ENCODE measurements at places on chromosomes 7 and 10.

DNA sequence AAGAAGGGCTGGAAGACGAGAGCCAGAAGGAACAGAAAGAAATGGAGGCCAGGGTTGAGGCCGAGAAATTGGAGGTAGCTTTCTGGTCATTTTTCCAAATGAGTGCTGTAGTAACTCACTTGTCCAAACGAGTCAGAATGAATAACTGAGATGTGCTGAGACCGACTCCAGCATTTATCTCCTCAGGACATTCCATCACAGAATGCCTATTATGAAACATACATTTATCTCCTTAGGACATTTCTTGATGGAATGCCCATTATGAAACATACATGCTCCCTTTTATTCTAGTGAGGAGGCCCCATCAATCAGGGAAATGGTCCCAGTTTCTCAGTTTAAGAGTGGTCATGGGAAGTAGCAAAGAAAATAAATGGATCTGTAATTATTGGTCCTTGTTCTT lies 16.5 kb downstream of the AVL9 start:
- DNase-seq: no peak

DNA sequence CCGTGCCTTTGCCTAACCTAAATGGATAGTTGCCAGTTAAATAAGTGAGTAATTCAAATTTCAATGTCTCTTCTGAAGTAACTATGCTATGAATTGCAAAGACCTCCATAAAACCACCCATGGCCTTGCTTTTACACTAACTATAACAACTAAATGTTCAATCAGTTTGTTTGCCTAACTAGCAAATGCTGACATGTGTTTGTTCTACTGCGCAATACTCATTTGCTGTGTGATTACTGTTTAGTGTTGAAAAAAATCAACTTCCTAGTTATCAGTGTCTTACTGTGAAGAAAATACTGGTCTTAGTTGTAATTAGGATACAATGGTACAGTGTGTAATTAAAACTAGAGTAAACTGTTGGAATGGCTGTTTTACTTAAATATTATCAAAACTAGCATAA lies 47.3 kb upstream of the GATAD1 start:
- DNase-seq: no peak

DNA sequence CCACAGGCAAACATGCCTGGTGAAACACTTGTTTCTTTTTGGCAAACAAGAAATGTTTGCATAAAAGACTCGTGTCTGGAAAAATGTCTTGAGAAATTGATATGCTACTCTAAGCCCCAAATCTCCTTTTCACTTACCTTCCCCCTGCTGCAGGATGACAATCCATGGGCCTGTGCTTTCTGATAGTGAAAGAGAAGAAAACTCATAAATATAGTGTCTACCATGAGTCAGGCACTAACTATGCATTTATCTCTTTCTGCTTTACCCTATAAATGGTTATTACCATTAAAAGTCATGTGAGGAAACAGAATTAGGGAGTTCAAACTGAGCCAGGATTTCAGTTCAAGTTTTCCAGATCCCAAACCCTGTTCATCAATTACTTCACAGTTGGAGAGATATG lies 6.6 kb upstream of the TARP start:
- DNase-seq: no peak

DNA sequence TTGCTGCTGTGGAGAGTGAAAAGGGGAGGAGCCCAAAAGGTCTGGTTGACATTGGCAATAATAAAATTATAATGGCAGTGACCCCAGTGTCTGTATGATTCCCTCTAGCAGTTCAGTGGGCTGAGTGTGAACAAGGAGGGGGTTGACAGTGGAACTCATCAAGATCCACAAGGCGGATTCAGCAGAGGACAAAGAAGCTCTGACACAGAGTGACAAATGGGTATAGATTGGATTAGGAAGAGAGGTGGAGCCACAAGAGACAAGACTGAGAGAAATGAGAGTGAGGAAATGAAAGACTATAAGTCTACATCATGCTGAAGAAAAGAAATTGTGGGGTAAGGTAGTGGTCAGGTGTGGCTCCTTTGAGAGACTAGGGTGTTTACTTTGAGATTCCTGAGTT lies 58.9 kb downstream of the CCDC71L start:
- DNase-seq: no peak

DNA sequence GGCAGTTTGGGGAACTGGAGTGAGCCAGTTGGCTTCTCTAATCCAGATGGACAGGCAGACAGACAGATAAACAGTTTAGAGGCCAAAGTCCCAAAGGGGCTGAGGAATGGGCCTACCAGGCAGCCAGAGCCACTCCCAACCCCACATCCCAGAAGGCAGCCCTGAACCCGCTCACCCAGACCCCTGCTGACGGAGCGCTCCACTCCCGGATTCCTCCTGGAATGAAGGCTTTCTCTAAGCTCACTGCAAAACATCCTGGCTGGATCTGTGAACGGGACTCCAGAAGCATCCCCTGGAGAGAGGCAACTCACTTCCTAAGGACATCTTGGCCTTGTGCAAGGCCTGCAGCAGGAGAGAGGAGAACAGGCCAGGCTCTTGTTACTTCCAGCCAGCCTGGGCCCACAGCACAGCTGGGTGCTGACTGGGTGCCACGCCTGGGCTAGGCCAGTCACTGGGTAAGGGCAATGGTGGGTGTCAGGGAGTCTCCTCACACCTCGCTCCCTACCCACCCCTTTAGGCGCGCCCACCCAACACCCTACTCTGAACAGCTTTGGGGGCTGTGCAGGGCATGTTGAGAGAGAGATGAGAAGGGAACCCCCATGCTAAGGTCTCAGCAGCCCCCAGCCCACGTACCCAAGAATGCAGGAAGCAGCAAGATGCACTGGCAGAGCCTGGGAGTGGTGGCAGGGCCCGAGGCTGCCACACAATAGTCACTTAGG lies 168.6 kb upstream of the ZMIZ1 start:
- DNase-seq: peak; percentile 17

- no peak for DNase-seq
These were observed 377.6 kb upstream of the MYO3A start for GRCh38 chr10:25556457-25556856.

GRCh38 chr10:102931643-102932042 lies 13.5 kb downstream of the CNNM2 start:
- no peak for DNase-seq

DNA sequence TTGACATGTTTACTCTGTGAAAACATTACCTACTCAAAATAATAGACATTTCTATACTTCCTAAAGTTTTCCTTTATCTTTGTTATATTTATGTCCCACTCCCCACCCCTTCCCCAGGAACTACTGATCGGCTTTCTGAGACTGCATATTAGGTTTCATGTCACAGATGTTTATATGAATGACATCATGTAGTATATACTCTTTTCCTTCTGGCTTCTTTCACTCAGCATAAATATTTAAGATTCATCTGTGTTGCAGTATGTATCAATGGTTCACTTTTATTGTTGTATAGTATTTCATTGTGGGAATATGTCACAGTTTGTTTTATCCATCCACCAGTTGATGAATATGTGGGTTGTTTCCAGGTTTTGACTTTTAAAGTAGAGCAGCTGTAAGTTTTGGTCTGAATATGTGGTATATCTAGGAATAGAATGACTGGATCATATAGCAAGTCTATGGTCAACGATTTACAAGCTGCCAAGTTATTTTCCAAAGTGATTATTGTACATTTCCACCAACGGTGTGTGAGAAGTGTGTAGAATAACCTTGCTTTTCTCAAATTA lies 73.8 kb upstream of the CAV2 start:
- no peak for DNase-seq

DNA sequence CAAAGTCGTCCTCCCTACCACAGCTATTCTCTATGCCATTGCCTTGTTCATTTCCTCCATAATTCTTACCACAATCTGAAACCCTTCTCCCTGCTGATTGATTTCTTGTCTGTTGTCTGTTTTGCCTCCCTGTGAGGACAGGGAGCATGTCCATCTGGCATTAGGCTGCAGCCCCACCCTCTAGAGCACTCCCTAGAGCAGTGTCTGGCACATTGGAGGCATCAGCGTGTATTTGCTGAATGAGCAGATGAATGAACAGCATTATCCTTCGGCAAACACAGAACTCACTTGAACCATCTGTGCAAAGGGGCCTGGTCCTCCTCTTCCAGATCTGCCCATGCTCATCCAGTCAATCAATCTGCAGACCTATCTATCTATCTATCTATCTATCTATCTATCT lies 5.1 kb upstream of the DMBT1 start:
- no peak for DNase-seq

DNA sequence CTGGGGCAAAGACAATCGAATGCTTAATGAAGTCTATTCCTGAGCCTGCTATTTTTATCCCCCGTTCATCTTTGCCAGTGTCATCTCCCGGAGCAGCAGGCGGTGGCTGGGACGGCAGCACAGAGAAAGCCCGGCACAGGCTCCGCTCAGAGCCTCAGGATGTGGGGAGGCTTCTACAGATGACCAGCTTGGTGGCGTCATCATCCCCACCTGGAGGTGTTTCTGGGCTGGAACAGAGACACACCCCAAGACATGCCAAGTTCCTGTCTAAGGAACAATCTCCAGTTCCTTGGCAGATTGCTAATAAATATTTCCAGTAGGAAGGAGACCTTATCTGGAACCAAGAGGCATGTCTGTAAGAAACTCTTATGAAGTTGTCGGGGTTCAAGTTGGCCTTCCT lies 552.4 kb upstream of the MGMT start:
- no peak for DNase-seq

GRCh38 chr10:119602241-119603095 lies 5.7 kb upstream of the TIAL1 start:
- no peak for DNase-seq

GRCh38 chr7:155798673-155799439 lies 13.4 kb downstream of the SHH start:
- no peak for DNase-seq

GRCh38 chr7:92778972-92779371 lies 57.4 kb downstream of the CDK6 start:
- no peak for DNase-seq

- no peak for DNase-seq
These were observed 19.6 kb upstream of the INPP5A start for GRCh38 chr10:132517951-132518521.

DNA sequence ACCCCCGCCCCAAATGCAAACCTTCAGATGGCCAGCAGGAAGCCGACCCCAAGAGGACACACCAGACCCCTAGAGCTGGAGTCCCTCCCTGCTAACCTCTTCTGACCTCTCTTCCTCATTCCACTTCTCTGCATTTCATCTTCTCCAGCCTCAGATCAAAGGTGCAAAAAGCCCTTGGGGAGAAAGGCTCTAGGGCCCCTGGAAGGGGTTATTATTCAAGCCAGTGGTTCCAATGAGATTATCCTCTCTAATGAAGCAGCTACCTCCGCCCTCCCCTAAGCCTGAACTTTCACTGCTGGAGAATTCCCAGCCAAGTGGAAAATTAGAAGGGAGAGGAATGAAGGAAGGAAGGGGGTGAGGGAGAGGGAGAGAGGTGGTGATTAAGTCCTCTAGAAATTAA lies 343.9 kb downstream of the PLXNA4 start:
- DNase-seq: no peak

DNA sequence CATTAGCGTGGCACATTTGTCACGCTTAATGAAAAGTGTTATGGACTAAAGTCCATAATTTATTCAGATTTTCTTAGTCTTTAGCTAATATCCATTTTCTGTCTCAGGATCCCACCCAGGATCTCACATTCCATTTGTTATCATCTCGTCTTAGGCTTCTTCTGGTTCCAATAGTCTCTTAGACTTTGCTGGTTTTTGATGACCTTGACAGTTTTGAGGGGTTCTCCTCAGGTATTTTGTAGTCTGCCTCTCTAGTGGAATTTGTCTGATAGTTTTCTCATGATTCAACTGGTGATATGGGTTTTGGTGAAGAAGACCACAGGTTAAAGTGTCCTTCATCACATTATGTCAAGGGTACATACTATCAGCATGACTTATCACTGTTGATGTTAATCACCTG lies 66.0 kb upstream of the GPR26 start:
- no peak for DNase-seq

DNA sequence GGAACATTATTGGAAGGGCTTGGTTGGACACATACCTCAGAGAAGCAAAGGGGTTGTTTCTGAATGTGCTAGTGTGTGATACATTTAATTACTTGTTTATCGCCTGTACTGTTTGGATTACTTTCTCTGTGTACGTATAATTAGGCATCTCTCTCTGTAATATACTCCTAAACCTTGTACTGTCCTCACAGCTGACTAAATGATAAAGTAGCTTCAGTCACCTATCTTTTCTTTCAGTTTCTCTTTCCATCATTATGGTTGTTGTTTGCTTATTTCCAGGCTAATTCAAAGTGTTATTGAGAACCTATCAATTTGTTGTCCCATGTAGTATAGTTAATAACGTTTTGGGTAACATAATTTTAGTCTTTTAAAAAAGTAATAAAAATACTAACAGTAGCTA lies 34.0 kb downstream of the MXI1 start:
- no peak for DNase-seq

DNA sequence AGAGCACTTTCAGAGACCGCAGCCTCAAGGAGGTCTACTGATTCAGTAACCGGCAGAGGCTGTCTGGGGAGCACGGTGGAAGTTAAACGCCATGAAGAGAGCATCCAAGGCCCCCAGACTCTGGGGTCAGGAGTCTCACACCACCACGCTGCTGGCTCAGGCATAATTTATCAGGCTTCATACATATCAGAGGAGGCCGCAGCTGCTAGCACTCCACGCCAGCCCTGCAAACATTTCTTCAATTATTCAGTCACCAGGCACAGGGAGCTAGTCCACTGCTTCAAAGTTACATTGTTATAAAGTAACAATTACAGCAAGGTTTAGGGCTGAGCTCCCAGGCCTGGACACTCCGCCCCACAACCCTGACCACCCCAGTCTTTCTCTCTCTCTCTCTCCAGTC lies 97.8 kb downstream of the PAXIP1 start:
- no peak for DNase-seq

- no peak for DNase-seq
These were observed 46.2 kb upstream of the ZNF107 start for GRCh38 chr7:64619705-64620104.

- DNase-seq: no peak
These were observed 45.0 kb upstream of the MGAM2 start for GRCh38 chr7:142066536-142066935.

GRCh38 chr10:856416-857157 lies 74.9 kb downstream of the LARP4B start:
- DNase-seq: no peak

GRCh38 chr7:155455776-155456737 lies 1.9 kb upstream of the EN2 start:
- no peak for DNase-seq

DNA sequence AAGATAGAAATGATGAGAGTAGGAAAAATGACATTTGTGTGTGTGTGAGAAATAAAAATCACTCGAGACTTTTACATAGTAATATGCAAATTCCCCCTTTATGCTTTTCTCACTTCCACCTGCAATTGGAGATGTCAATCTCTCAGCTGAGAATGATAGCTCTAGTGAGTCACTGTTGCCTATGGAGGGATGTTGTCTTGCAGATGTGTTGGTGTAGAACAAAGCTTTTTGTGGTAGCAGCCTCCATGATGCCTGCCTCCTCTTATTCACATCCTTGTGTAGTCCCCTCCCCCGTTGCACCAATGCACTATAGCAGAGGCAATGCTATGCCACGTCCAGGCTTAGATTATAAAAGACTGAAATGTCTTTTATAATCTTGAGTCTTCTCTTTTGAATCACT lies 33.8 kb downstream of the SPAG6 start:
- no peak for DNase-seq

- no peak for DNase-seq
These were observed 26.1 kb downstream of the FAM53B start for GRCh38 chr10:124717911-124718741.

GRCh38 chr10:13396369-13396768 lies 48.3 kb upstream of the SEPHS1 start:
- DNase-seq: no peak
